ENCODE measurements at places on chromosomes 6 and 20.

GRCh38 chr6:117536317-117536716, 53.8 kb downstream of the DCBLD1 start:
- peak; percentile 54 for DNase-seq

- DNase-seq = no peak
Measured at GRCh38 chr6:115728171-115728570, 332.5 kb downstream of the FRK start.

GRCh38 chr6:122692807-122693580, 82.8 kb downstream of the PKIB start:
- DNase-seq = no peak

DNA sequence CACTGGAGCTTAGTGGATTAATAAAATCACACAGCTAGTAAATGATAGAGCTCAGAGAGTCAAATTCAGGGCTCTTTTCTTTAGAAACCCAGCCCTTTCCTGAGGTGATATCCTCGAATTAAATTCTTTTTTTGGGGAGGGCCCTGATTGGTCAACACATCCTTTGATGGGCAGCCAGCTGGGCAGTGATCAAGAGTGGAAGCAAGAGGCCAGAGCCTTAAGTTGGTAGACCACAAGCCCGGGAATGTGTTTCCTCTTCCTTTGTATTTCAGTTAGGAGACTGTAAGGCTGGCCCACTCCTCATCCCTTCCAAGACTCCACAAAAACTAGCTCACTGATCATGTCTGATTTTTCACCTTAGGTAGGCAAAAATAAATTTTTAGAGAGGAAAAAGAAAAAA, 640.5 kb downstream of the DHX35 start:
- no peak for DNase-seq

GRCh38 chr6:132268209-132268608, 133.1 kb downstream of the MOXD1 start:
- DNase-seq = no peak

DNA sequence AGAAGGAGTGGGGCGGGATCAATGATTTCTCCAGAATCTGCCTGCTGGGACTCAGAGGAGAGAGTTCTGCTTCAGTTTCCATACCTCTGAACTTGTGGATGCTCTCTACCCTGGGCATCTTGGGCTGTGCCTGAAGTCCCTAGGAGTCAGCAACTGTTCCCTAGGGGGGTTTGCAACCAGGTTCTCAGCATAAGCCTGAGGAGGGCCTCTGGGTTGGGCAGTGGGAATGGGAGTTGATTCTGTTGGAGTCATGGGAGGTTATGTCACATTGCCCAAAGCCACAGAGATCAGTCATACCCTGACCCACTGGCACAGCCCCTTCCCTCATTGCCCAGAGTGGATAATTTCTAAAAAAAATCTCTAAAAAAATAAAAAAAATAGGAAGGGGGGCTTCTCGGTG, 47.4 kb downstream of the MOCS1 start:
- no peak for DNase-seq

DNA sequence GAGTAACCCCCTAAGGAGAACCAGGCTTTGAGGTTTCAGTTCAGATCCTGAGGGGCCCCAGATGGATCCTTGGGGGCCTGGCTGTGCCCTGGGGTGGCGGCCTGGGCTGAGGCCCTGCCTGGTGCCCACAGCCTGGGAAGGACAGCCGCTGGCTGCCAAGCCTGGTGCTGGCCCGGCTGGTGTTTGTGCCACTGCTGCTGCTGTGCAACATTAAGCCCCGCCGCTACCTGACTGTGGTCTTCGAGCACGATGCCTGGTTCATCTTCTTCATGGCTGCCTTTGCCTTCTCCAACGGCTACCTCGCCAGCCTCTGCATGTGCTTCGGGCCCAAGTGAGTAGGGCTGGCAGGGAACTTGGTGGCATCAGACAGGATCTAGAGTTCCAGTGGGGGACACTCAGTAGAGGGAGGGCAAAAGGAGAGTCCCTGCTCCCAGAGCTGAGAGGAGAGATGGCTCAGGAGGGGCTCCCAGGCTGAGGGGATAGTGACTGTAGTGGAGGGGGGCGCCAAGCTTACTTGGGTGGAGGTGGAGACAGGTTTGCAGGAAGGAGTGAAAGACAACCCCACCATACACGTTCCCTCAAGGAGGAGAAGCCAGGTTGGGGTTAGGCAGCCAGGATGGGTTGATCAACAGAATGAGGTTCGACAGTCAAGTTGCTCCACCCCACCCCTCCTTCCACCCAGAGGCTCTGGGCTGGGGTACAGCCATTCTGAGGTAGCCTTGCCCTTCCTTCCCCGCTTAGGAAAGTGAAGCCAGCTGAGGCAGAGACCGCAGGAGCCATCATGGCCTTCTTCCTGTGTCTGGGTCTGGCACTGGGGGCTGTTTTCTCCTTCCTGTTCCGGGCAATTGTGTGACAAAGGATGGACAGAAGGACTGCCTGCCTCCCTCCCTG, 9.5 kb downstream of the SLC29A1 start:
- no peak for DNase-seq

GRCh38 chr6:10373642-10374359, 41.1 kb downstream of the TFAP2A start:
- DNase-seq = no peak

GRCh38 chr20:11581271-11581670, 336.4 kb upstream of the BTBD3 start:
- DNase-seq = no peak

DNA sequence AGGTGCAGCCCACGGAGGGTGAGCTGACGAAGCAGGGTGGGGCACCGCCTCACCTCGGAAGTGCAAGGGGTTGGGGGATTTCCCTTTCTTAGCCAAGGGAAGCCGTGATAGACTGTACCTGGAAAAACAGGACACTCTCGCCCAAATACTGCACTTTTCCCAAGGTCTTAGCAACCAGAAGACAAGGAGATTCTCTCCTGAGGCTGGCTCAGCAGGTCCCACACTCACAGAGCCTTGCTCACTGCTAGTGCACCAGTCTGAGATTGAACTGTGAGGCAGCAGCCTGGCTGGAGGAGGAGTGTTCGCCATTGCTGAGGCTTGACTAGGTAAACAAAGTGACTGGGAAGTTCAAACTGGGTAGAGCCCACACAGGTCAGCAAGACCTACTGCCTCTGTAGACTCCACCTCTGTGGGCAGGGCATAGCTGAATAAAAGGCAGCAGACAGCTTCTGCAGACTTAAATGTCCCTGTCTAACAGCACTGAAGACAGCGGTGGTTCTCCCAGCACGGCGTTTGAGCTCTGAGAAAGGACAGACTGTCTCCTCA, 28.0 kb downstream of the SYNE1 start:
- DNase-seq = no peak

DNA sequence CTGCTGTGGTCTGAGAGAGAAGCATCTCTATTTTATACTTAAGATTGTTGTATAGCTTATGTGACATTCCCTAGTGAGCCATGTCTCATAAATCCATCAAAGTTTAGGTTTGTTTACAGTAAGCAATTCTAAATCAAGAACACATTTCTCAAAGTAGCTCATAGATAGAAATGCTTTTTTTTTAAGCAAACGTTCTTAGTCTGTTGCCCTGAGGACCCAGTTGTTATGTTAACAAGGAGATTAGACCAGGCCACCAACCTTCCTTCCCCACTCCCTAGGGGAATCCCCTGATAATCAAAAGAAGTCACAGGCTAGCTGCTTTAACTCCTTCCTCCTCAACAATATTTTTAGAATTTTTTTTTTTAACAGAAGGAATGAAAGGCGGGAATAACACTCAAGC, 169.0 kb downstream of the FUT9 start:
- DNase-seq = no peak

- DNase-seq = no peak
Measured at GRCh38 chr6:106060167-106060566, 26.0 kb upstream of the PRDM1 start.

DNA sequence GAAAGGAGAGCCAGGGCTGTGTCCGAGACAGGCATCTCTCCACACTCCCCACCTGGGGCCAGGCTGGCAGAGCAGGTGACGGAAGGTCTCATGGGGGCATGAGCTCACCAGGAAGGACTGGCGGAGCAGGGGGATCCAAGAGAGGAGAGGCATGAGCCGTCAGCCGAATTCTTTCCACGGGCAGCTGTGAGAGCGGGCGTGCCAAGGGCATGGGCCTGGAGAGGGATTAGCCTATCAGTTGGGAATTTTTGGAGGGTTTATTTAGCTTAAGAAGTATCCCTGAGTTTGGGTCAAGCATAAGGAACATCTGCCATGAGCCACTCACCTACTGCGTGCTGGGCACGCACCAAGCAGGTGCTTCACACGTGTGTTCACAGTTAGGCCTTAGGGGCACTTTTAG, 60.2 kb upstream of the ZNFX1 start:
- DNase-seq = no peak

DNA sequence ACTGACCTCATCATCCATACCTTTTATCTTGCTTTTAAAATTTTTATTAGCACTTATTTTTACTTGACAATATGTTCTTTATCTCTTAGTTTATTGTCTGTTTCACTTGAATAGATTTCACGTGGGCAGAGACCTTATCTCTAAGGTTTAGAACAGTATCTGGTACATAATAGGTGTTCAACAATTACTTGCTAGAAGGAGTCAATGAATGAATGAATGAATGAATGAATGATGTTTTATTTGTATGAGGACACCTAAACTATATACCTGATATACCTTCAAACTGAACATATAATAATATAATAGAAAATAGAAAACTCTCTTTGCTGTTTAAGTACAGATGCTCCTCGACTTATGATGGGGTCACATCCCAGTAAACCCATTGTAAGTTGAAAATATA, 412.6 kb downstream of the CDKAL1 start:
- no peak for DNase-seq

GRCh38 chr6:132298344-132298949, 102.8 kb downstream of the MOXD1 start:
- peak; percentile 56 for DNase-seq

GRCh38 chr6:91304521-91304920, 717.6 kb upstream of the MAP3K7 start:
- DNase-seq = peak; percentile 35

DNA sequence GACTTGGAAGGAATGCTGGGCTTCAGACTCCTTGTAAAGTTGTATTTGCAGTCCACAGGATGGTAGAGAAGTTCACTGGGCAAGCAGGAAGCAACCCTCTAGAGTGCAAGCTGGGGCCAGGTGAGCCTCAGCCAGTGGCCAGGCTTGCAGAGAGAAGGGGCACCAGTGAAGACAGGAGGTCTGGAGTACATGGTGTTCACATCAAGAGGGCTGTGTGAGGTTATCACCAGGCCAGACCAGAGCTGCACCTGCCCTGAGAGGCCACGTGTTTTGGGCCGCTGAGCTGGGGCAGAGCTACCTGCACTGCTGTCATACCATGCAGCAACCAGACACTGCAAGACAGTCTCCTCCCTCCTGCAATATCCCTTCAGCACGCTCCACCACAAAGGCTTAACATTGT, 79.0 kb downstream of the SH3BGRL2 start:
- no peak for DNase-seq

GRCh38 chr6:52361945-52362442, at the start of gene PAQR8:
TSS of gene PAQR8 (plus strand) at chr6:52362151. CDS start at chr6:52403214, 41,063 bp downstream.
- peak; percentile 61 for DNase-seq

- DNase-seq = peak; percentile 47
Measured at GRCh38 chr6:16496991-16497801, 258.8 kb downstream of the GMPR start.

DNA sequence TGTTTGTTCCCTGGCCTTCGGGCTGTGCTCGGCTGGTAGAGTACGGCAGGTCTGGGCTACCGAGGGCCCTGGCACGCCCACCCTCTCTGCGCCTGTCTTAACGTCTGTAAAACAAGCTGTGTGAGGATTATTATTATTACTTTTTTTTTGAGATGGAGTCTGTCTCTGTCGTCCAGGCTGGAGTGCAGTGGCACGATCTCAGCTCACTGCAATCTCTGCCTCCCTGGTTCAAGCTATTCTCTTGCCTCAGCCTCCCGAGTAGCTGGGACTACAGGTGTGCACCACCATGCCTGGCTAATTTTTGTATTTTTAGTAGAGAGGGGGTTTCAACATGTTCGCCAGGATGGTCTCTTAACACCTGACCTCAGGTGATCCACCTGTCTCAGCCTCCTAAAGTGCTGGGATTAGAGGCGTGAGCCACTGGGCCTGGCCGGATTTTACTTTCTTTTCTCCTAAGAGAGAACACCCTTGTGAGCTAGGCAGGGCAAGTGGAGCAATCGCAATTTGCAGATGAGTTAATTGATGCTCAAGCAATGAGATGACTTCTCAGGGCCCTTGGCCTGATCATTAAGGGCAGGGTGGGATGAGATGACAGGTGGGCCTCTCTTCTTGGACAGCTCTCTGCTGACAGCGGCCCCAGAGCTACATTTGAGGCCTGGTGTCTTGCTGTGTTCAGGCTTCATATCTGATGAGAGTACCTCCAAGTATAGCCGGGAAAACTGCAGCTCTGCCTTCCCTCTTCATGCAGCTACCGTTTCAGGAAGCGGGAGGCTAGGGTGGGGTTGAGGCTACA, 859 bp upstream of the SMIM29 start:
- no peak for DNase-seq

- peak; percentile 93 for DNase-seq
Measured at GRCh38 chr6:47168180-47168579, 126.0 kb upstream of the ADGRF1 start.

- no peak for DNase-seq
Measured at GRCh38 chr6:158242071-158242606, 70.1 kb upstream of the TULP4 start.

- no peak for DNase-seq
Measured at GRCh38 chr6:148001844-148002642, 340.6 kb upstream of the SASH1 start.

GRCh38 chr20:15708984-15709598, 864.2 kb downstream of the KIF16B start:
- DNase-seq = peak; percentile 24

- no peak for DNase-seq
Measured at GRCh38 chr6:25874822-25875562, 949 bp upstream of the SLC17A3 start.

- DNase-seq = peak; percentile 60
Measured at GRCh38 chr20:1945134-1945618, 48.7 kb downstream of the PDYN start.

DNA sequence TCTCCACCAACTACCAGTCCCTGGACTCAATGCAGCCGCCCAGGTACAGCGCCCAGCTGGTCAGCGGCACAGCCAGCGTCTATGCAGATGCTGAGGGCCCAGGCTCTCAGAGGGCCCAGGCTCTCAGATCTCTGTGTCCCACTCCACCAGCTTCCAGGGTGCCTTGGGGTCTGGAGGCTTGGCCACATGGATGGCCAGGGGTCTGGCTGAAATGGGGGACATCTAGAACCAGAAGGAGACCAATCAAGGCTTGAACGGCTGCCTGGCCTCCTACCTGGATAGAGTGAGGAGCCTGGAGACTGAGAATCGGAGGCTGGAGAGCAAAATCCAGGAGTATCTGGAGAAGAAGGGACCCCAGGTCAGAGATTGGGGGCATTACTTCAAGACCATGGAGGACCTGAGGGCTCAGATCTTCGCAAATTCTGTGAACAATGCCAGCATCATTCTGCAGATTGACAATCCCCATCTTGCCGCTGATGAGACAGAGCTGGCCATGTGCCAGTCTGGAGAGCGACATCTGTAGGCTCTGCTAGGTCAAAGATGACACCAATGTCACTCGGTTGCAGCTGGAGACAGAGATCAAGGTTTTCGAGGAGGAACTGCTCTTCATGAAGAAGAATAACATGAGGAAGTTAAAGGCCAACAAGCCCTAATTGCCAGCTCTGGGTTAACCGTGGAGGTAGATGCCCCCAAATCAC, 44.1 kb upstream of the GRM4 start:
- no peak for DNase-seq
